ENCODE measurements at places on chromosomes 7 and 10. TPM values are rescaled to one million over a fixed set of nuclear protein-coding genes. Genes with fewer than 3 reads are reported as not detected.

The LFNG gene
- 22.5 TPM for total RNA-seq

GRCh38 chr10:10225136-10225676 is 792.5 kb upstream of the CELF2 start:
- no peak for DNase-seq

GRCh38 chr10:12547301-12547771 is 198.0 kb downstream of the CAMK1D start:
- DNase-seq, result no peak

- DNase-seq, result no peak
Measured at GRCh38 chr10:12655940-12656339, 306.6 kb downstream of the CAMK1D start.

GRCh38 chr10:97119058-97119745 is 66.6 kb downstream of the SLIT1 start:
- no peak for DNase-seq

- no peak for DNase-seq
Measured at GRCh38 chr10:23694921-23695824, 256.3 kb downstream of the OTUD1 start.

The DHTKD1 gene
- 25.4 TPM for total RNA-seq

The TMEM178B gene
- total RNA-seq, result 7.9 TPM
